Epithelial cell of proximal tubule (primary cell): ENCODE measurements at places on chromosomes 5 and 9.

- DNase-seq = no peak
These were observed 528.9 kb downstream of the DTWD2 start for GRCh38 chr5:118459490-118459889.

GRCh38 chr5:132546108-132546507 is 2.8 kb upstream of the IL5 start:
- no peak for DNase-seq

GRCh38 chr9:35653611-35654010 is 2.9 kb upstream of the SIT1 start:
- DNase-seq = no peak

- DNase-seq = no peak
These were observed 59.1 kb upstream of the CTNNA1 start for GRCh38 chr5:138694146-138694545.

- DNase-seq = no peak
These were observed 283.9 kb downstream of the PJA2 start for GRCh38 chr5:109125755-109126429.

DNA sequence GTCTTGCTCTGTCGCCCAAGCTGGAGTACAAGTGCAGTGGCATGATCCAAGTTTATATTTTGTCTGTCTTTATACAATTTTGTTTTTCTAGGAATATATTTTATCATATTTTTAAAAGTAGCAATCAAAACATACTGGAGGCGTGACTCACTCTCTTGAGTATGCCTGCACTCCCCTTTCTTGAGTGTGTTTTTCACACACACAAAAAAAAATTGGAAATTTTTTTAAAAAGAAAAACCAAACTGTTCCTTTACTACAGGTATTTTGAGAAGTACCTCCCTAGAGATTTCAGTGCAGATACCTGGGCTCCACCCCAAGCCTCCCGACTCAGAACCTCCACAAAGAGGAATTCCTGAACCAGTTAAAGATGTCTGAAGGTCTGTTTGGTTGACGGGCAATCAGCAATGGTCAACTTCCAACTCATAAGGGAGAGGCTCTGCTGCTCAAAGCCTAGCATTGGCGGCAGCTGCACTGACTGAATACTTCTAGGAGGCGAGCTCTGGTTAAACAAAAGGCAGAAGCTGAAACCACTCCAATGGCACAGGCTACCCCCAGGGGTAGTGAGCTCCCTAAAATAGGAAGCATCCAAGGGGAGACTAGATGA is 27.4 kb downstream of the PDE6A start:
- no peak for DNase-seq

DNA sequence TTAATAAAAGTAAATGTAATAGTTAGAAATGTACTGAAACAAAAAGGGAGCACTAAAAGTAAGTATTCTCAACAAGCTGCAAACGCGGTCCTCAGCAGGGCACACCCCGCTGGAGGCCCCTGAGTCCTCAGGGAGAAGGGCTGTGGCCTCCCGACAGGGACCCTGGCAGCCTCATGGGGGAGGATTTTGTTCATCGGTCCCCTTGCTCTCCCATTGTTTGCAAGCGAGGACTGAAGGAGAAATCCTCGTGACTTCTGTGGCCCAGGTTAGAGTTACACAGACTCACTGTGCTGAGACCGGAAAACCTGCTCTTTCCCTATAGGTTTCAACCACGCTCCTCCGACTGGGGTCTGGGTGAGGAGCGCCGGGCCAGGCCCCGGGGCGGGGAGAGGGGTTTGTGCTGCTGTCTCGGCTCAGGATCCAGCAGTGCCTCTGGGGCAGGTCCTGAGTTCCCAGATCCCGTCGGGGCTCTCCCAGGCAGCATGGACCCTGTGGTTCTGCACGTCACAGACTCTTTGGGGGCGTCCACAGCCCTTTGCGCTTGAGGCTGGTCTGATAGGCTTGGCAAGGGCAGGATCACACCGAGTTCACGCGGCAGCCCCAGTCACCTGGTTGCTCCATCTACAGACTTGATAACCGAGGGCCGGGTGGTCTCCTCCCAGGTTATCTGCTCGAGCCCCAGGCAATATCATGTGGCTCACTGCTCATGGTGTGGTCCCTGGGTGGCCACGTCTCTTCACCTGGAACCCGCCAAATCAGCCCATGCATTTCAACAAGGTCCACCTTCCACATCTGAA is 38.8 kb downstream of the MRPL36 start:
- no peak for DNase-seq

DNA sequence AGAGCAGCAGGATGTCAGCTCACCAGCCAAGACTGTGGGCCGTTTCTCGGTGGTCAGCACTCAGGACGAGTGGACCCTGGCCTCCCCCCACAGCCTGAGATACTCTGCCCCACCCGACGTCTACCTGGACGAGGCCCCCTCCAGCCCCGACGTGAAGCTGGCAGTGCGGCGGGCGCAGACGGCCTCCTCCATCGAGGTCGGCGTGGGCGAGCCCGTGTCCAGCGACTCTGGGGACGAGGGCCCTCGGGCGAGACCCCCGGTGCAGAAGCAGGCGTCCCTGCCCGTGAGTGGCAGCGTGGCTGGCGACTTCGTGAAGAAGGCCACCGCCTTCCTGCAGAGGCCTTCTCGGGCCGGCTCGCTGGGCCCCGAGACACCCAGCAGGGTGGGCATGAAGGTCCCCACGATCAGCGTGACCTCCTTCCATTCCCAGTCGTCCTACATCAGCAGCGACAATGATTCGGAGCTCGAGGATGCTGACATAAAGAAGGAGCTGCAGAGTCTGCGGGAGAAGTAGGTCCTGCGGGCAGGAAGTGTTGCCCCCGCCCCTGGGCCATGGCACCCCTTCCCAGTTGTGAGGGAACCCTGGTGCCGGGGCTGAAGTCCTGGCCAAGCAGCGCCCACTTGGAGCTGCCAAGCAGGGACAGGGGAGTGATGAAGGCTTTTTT is 108.9 kb downstream of the WNK2 start:
- no peak for DNase-seq

DNA sequence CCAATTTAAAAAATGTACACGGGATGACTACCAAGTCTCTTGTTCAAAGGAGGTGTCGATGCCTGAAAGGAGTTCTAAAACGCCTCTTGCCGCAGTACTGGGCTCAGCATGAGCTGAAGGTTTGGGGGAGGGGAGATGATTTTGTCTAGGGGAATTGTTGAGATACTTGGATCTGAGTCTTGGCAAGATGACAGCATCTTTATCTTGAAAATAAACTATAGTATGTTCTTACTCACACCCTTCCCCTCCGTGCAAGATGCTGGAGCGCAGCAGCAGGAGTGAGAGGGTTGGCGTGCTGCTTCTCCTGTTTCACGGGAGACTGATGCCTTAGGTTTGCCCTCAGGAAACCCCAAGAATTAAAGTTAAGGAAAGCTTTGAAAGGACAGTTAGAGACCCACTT is 47.3 kb downstream of the FAM78A start:
- no peak for DNase-seq

DNA sequence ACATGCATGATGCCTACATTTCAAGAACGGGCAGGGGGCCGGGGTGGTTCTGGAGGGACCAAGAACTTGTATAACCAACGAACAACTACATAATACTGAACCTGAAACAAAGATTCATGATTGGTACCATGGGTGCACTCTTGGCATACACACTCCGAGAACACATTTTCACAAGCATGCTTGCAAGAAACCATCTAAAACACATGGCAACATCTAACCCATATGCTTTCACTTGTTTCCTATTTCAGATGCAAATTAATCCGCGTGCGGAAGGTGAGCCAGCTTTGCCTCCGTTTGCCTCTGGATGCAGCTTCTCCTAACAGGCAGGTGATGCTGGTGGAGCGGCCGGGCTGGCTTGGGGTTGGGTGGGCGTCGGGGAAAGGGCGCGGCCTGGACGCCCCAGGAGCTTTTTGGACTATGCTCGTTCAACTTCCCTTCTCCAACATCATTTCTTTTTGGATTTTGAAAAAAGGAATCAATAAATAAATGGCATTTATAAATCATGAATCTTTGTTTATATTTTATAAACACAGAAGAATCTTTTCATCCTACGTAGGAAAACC is 12.5 kb upstream of the SEC16A start:
- DNase-seq = no peak

GRCh38 chr9:84975926-84976325 is 306.4 kb downstream of the NTRK2 start:
- no peak for DNase-seq

DNA sequence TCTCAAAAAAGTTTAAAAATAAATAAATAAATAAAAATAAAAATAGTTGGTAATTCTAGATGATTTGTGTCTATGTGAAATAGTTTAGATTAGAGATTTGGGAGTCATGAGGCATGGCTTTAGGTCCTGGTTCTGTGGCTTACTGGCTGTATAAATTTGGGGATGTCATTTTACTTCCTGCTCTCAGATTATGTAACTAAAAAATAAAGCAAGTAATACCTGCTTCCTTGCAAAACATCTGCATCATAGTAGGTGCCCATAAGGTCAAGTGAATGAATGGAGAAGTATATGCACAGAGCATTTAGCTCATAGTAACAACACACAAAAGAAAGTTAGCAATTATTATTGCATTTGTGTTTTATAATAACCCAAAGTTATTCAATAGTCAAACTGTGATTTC is 287.7 kb upstream of the TLE4 start:
- DNase-seq = no peak

DNA sequence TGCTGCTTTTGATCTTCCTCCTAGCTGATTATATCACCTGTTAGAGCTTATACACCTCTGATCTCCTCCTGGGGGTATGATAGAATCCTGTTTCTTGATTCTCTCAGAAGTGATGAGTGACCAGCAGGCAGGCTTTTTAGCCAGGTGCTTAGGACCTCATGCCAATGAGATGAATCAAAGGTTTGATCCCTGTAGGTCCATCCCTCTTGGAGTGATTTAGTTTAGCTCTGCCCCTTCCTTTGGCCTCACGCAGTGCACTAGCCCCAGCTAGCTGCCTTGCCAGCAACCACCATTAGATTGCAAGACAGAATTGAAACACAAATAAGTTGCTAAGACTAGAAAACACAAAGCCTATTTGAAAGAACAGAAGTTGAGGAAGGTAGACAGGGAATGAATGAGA is 84.4 kb downstream of the ZSWIM6 start:
- DNase-seq = no peak

- DNase-seq = no peak
These were observed 142.7 kb downstream of the LHFPL2 start for GRCh38 chr5:78505860-78506259.

DNA sequence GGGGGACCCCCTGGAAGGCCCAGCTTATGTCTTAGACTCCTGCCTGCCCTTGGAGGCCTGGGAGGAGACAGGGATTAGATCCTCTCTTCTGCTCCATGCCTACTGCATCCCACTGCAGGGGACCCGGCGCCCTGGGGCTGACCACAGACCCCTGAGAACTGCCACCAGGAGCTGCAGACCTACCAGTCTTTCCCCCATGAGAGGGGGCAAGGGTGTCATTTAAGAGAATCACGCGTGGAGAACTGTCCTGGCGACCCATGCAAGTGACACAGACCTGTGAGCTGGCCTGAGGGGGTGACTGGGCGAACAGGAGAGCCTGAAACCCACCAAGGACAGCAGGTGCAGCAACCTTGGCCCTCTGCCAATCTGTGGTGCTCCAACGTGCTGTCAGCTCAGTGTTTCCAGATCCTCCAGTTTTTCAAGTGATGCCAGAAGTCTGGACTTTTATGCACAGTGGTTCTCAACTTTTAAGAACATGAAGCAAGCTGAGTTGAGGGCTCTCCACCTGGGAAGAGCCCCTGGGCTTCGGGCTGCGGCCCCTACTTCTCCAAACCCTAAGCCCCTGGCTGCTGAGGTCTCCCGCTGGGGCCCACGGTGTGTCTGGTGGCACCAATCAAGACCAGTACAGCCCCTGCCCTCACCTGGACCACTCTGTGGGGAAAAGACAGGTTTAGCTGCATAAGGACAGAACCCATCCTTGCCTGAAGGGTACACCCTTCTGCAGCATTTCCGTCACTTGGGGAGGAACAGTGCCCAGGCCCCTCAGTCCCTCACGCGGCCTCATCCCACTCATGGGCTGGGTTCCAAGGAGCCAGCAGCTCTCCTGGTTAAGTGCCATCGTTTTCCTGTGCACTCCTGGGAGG is 18.2 kb downstream of the GFPT2 start:
- no peak for DNase-seq
